ENCODE measurements at places on chromosomes 4 and X. TPM values are rescaled to one million over a fixed set of nuclear protein-coding genes. Genes with fewer than 3 reads are reported as not detected.
A peak's percentile ranks its signal among the peaks of the same experiment; 100 is the strongest.

- no peak for DNase-seq
- H3K36me3 ChIP-seq: no peaks in the 10 kb centered on the region
- H3K4me3 ChIP-seq: no peak overlapping the region
- H3K27me3 ChIP-seq: no peaks in the 10 kb centered on the region
- H3K27ac ChIP-seq: no peak overlapping the region
Measured at GRCh38 chrX:7272346-7272745, 124.4 kb upstream of the PUDP start.

- no peak for DNase-seq
- H3K36me3 ChIP-seq: no peaks in the 10 kb centered on the region
- H3K4me1 ChIP-seq: no peaks in the 10 kb centered on the region
- H3K27me3 ChIP-seq: no peaks in the 10 kb centered on the region
- no peak overlapping the region for H3K4me3 ChIP-seq
- no peak overlapping the region for H3K27ac ChIP-seq
Measured at GRCh38 chrX:74251006-74251930, 52.7 kb upstream of the ZCCHC13 start.

GRCh38 chr4:82989575-82990429 lies 20.8 kb downstream of the LIN54 start:
- no peaks in the 10 kb centered on the region for H3K36me3 ChIP-seq
- no peaks in the 10 kb centered on the region for H3K27me3 ChIP-seq
- no peak overlapping the region for H3K4me3 ChIP-seq
- no peak overlapping the region for H3K27ac ChIP-seq
- no peaks in the 10 kb centered on the region for H3K4me1 ChIP-seq

DNA sequence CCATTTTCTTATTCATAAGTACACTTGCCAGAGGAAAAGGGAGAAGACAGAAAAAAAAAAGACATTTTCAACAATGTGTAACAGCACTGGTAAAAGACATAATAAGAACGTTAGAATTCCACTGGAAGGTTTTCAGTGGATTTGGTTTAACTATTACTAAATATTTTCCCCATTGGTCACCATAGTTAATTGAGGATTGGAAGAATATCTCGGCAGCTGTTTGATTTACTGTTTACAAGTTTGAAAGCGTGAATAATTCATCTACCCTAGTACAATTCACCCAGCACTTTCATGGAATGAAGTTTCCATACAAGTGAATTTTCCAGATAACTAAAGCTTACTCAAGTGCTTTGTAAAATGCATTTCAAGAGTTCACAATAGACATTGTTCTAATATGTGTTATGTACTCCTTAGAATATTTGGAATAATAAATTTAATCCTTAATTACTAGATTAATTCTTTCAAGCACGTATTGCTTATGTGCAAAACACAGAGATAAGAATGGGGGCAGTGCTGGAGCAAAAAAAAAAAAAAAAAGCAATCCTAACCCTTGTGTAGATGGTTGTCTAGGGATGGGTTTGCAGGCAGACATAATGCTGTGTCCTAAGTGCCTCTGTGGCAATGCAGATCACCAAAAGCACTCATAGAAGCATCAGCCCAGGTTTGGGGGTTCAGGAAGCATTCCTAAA lies 57.1 kb downstream of the ENPEP start:
- no peak overlapping the region for H3K4me3 ChIP-seq
- no peaks in the 10 kb centered on the region for H3K36me3 ChIP-seq
- H3K27ac ChIP-seq: no peak overlapping the region
- H3K4me1 ChIP-seq: no peaks in the 10 kb centered on the region

- H3K27me3 ChIP-seq: no peaks in the 10 kb centered on the region
- DNase-seq: no peak
- no peak overlapping the region for H3K4me3 ChIP-seq
- H3K4me1 ChIP-seq: no peaks in the 10 kb centered on the region
Measured at GRCh38 chr4:146415829-146416228, 105.9 kb downstream of the SLC10A7 start.

- no peaks in the 10 kb centered on the region for H3K27me3 ChIP-seq
- H3K36me3 ChIP-seq: no peaks in the 10 kb centered on the region
- H3K27ac ChIP-seq: no peak overlapping the region
- no peak overlapping the region for H3K4me3 ChIP-seq
Measured at GRCh38 chr4:99624141-99624719, 33.4 kb downstream of the C4orf54 start.

GRCh38 chr4:84899616-84900015 lies 66.9 kb downstream of the WDFY3 start:
- DNase-seq: no peak
- H3K27me3 ChIP-seq: no peaks in the 10 kb centered on the region
- H3K27ac ChIP-seq: no peak overlapping the region

GRCh38 chr4:79150820-79151416 lies 174.9 kb downstream of the NAA11 start:
- H3K27ac ChIP-seq: no peak overlapping the region
- no peaks in the 10 kb centered on the region for H3K27me3 ChIP-seq
- no peak overlapping the region for H3K4me3 ChIP-seq
- no peaks in the 10 kb centered on the region for H3K36me3 ChIP-seq

GRCh38 chr4:38762560-38762959 lies 20.2 kb downstream of the TLR10 start:
- H3K4me1 ChIP-seq: no peaks in the 10 kb centered on the region
- no peak for DNase-seq
- H3K36me3 ChIP-seq: no peaks in the 10 kb centered on the region
- H3K27me3 ChIP-seq: no peaks in the 10 kb centered on the region

- DNase-seq: peak; percentile 28
- H3K27me3 ChIP-seq: no peaks in the 10 kb centered on the region
- no peak overlapping the region for H3K4me3 ChIP-seq
- H3K4me1 ChIP-seq: no peaks in the 10 kb centered on the region
- H3K27ac ChIP-seq: no peak overlapping the region
Measured at GRCh38 chrX:70755850-70756249, 152.7 kb downstream of the TEX11 start.

GRCh38 chr4:67273666-67274065 lies 271.6 kb downstream of the CENPC start:
- no peak overlapping the region for H3K4me3 ChIP-seq
- no peaks in the 10 kb centered on the region for H3K4me1 ChIP-seq
- no peak overlapping the region for H3K27ac ChIP-seq
- no peaks in the 10 kb centered on the region for H3K27me3 ChIP-seq
- DNase-seq: no peak

GRCh38 chrX:10450229-10450958 lies 170.0 kb downstream of the MID1 start:
- no peaks in the 10 kb centered on the region for H3K4me1 ChIP-seq
- H3K36me3 ChIP-seq: no peaks in the 10 kb centered on the region
- H3K4me3 ChIP-seq: no peak overlapping the region

- no peak for DNase-seq
- H3K4me3 ChIP-seq: no peak overlapping the region
- H3K36me3 ChIP-seq: no peaks in the 10 kb centered on the region
- no peak overlapping the region for H3K27ac ChIP-seq
- H3K4me1 ChIP-seq: peaks cover 8% of the 10 kb centered on the region
- H3K27me3 ChIP-seq: peaks cover 3% of the 10 kb centered on the region
Measured at GRCh38 chr4:171157462-171158082, 655.6 kb upstream of the GALNTL6 start.

DNA sequence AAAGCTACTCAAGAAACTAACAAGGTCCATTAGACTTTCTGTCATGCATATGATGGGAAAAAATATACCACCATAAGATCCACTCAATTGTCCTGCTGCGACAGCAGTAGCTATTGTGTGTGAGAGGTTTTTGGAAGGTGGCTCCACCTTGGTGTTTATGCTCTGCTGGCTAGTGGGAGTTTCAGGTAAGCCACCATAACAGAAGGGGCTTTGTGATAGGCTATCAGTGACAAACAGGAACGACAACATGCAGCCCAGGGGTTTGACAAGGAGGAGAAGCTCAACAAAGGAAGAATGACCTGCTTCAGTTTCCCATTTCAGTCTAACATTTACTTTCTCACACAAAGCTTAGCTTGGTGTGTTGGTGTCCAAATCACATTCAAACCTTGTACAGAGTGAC lies 182.6 kb downstream of the ATOH1 start:
- H3K36me3 ChIP-seq: no peaks in the 10 kb centered on the region
- DNase-seq: no peak
- no peaks in the 10 kb centered on the region for H3K4me1 ChIP-seq
- no peak overlapping the region for H3K4me3 ChIP-seq
- H3K27me3 ChIP-seq: no peaks in the 10 kb centered on the region

- H3K36me3 ChIP-seq: no peaks in the 10 kb centered on the region
- H3K4me3 ChIP-seq: peak overlapping the region; percentile 69
- H3K27me3 ChIP-seq: no peaks in the 10 kb centered on the region
- peak; percentile 34 for DNase-seq
Measured at GRCh38 chr4:25861951-25862410, 807 bp downstream of the SEL1L3 start.

DNA sequence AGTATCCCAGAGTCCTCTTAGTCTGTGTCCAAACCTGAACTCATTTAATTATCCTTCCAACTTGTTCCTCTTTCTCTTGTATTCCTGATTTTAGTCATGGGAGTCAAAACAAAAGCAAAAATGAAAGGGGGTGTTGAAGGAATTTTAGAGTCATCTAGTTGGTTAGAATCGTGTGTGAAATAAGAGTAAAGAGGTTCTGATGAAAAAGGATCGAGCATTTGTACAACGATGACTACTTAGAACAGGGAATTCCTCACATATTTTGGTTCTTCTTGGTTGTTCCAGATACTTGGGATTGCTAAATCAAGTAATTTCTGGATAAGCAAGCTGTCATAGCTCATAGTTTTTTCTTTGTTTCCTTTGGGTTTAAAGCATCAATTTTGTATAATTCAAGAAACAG lies 194.4 kb downstream of the BCOR start:
- no peak overlapping the region for H3K27ac ChIP-seq
- no peak overlapping the region for H3K4me3 ChIP-seq

DNA sequence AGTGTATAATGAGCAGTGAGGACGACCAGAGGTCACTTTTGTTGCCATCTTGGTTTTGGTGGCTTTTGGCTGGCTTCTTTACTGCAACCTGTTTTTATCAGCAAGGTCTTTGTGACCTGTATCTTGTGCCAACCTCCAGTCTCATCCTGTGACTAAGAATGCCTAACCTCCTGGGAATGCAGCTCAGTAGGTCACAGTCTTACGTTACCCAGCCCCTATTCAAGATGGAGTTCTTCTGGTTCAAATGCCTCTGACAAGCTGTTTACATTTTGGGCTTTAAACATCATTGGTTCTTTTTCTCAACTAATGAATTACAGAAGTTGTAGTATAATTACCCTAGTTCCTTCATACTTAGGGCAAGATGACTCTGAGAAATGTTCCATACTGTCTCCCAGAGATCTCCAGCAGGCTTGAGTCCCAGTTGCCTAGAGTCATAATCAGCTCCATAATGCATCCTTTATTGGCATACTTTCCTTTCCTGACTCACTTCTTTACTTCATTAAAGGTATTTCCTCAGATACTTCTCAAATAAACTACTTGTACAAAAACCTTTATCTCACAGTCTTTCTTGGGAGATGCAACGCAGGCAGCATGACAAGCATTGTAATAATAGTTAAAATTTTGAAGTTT lies 136.5 kb downstream of the KDM6A start:
- no peaks in the 10 kb centered on the region for H3K4me1 ChIP-seq
- no peak for DNase-seq
- H3K4me3 ChIP-seq: no peak overlapping the region
- H3K27ac ChIP-seq: no peak overlapping the region

DNA sequence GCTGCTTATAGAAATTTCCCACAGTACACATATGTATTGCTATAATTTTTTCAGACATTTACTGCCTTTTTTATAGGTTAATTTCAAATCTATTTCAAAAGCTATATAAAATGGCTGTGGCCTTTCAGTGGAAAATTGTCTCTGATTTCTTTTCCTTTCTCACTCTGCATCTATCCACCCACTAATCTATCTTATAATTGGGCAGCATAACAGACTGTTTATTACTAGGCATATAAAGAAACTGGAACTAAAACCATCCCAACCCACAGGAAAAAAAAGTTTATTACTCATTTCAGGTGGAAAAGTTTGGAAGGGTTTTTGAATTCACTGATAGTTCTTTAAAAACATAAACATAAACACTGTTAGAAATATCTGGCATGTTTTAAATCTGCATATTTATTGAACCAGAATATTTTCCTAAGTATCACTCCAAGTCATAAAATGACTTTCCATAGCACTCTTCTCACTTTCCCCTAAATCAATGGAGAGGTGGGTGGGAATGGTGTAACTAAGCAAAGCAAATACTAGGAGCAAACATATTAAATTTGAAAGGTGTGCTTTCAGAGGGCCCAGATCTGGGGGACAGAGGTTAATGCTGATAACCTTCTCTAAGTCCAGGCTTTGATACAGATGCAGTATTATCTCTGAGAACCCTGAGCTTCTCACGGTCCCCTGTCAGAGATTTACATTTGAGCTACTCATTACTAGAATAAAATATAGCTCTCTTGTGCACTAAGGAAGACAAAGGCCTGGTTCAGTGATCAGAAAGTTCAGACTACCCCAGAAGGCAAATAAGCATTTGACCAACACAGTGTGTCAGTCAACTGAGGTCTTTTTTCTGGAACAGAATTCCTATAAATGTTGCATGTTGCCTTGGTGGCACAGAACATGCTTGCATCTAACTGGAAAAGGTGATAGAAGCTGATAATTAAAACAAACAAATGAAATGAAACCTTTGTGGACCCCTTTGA lies 328.3 kb downstream of the UNC5C start:
- H3K4me1 ChIP-seq: no peaks in the 10 kb centered on the region
- H3K36me3 ChIP-seq: no peaks in the 10 kb centered on the region
- H3K27ac ChIP-seq: no peak overlapping the region

DNA sequence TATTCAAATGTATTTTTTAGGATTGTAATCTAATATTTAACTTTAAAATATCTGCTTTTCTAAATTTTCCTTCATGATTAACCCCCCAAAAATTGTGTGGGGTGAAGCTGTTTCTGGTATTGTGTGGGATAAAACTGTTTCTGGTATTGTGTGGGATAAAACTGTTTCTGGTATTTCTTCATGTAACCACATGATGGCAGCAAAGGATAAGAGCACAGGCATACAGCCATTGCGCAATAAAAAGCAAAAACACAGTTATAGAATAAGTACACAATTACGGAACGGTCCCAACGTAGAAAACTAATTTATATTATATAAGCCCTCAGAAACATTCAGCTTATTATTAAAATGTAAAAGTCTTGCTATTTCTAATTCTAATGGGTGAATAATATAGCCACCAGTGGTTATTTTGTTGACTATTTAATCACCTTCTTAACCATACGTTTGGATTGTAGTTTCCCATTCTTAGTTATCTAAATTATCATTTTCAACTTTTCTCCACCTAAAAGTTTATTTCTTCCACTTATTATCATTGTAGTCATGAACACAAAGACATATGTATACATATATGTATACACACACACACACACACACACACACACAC lies 333.9 kb upstream of the FSTL5 start:
- no peak overlapping the region for H3K4me3 ChIP-seq
- H3K36me3 ChIP-seq: no peaks in the 10 kb centered on the region
- no peak for DNase-seq
- H3K4me1 ChIP-seq: no peaks in the 10 kb centered on the region
- H3K27ac ChIP-seq: no peak overlapping the region
- H3K27me3 ChIP-seq: no peaks in the 10 kb centered on the region

Gene PDCL2
- total RNA-seq: not detected

Gene FNIP2
- total RNA-seq: 17.0 TPM

Gene TNIP2
- total RNA-seq: 23.1 TPM

Gene CACNA1F
- 0.17 TPM for total RNA-seq

Gene OTOP1
- not detected for total RNA-seq

Gene ITGB1BP2
- total RNA-seq: 0.22 TPM

Gene NRK
- 0.40 TPM for total RNA-seq

Gene RAB39B
- total RNA-seq: 2.1 TPM

Gene USP53
- 19.8 TPM for total RNA-seq

Gene RIBC1
- 0.31 TPM for total RNA-seq

Gene ZDHHC9
- 23.9 TPM for total RNA-seq

Gene FGB
- 6.6 TPM for total RNA-seq

Gene NUDT11
- total RNA-seq: 2.3 TPM

Measured in pancreas (tissue), 10 donors.